Right renal cortex interstitium (tissue), 3 donors: ENCODE measurements at places on chromosomes 1 and 21. TPM values are rescaled to one million over a fixed set of nuclear protein-coding genes. Genes with fewer than 3 reads are reported as not detected.

The SMYD3 gene
- polyA plus RNA-seq, result 36.5 TPM

The IBA57 gene
- 4.2 TPM for polyA plus RNA-seq

The PLD5 gene
- 0.94 TPM for polyA plus RNA-seq

DNA sequence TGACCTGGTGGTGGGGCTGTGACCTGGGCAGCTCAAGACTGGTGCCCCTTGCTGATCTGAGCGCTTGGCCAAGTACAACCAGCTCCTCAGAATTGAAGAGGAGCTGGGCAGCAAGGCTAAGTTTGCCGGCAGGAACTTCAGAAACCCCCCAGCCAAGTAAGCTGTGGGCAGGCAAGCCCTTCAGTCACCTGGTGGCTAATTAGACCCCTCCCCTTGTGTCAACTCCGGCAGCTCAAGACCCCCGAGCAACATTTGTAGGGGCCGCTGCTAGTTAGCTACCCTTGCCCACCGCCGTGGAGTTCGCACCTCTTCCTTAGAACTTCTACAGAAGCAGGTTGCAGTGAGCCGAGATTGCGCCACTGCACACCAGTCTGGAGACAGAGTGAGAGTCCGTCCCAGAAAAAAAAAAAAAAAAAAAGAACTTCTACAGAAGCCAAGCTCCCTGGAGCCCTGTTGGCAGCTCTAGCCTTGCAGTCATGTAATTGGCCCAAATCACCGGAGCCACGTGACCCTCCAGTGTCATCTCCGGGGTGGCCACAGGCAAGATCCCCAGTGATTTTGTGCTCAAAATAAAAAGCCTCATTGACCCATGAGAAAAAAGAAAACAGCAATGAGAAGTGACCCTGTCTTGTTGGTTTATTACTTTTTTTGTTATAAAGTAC is 39.3 kb upstream of the LGALS8 start:
- no peak for DNase-seq

DNA sequence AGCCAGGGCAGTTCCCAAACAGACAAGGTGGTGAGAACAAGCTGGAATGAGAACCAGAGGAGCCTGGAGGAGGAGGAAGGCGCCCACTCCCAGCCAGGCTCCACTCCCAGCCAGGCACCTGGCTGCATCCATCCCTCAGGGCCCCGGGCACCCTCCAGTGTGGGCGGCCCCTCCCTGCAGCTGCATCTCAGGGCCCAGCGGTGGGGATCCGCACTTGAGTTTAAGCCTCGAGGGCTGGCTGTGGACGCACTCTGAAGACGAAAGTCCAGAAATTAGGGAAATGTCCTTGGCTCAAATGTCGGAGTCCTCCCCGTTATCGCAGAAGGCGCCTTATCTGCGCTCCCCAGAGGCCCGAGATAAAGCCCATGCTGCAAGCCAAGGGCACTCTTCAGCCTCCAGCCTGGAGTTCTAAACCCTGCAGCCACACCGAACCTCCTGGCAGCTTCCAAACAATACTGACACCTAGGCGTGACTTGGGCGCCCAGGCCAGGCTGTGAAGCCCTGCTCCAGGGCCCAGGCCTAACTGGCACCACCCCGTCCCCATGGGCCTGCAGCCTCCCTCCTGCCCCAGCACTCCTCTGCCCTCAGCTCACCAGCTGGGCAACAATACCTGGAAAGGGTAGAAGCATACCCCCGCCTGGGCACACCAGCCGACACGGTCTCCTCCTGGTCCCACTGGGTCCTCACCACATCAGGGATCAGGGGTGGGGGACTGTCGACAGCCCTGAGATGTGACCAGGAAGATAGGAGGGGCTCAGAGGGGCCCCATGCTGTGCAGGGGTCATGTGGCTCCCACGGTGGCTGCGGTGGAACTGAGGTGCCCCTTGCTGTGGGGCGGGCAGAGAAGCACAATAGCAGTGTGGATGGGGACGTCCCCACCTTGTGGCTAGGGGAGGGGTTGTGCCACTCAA is 184.8 kb upstream of the VAMP3 start:
- DNase-seq, result no peak

DNA sequence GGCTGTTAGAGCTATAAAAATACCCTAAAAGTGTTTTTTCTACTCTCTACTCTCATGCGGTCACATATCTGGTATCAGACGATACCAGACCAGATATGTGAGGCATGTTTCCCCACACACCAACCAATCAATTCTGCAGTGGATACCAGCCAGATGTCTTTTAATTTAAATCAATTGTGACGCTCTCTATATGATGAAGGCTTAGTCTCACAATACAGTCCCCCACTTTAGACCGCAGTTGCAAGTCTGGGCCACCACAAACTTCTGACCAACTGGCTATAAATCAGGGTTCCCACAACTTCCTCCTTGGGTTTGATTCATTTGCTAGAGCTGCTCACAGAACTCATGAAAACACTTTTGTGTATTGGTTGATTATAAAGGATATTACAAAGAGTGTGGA is 586.1 kb upstream of the ZP4 start:
- DNase-seq, result no peak

DNA sequence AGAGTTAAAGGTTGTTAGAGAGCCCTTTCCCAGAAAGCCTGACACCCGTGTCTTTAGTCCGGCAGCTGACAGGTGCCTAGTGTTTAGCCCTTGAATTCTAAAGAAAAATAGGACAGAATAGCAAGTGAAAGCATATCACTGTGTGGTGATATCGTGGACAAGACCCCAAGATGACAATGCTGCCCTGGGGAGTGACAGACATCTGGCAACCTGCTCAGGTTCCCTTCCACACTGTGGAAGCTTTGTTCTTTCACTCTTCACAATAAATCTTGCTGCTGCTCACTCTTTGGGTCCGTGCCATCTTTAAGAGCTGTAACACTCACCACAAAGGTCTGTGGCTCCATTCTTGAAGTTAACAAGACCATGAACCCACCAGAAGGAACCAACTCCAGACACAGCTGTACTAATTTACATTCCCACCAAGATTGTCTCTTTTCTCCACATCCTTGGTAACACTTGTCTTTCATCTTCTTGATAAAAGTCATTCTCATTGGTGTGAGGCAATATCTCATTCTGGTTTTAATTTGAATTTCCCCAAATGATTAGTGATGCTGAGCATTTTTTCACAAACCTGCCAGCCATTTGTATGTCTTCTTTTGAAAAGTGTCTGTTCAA is 107.6 kb upstream of the SGIP1 start:
- DNase-seq, result no peak

- no peak for DNase-seq
Observed at GRCh38 chr1:119594376-119594775, 53.7 kb downstream of the ZNF697 start.

- DNase-seq, result no peak
Observed at GRCh38 chr1:154326546-154327465, 1.5 kb downstream of the ATP8B2 start.

DNA sequence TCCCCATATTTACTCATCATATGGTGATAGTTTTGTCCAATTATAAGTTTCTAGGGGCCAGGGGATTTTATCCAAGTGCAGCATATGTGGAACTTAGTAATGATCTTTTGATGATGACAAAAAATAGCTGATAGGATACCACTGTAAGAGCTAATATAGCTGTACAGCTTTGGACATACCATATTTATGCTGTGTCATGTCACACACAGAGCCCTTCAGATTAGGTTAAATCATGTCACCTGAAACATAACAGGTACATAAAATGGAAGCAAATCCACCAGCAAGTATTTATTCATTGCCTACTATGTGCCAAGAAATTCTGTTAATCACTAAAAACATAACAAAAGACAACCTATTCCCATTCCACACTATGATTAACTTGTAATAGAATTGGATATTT is 82.8 kb upstream of the IPO9 start:
- no peak for DNase-seq

- no peak for DNase-seq
Observed at GRCh38 chr1:19710825-19711611, 46.3 kb downstream of the HTR6 start.

GRCh38 chr1:29962336-29962735 is 726.0 kb downstream of the PTPRU start:
- no peak for DNase-seq
